ENCODE measurements at places on chromosomes 1 and 21.

DNA sequence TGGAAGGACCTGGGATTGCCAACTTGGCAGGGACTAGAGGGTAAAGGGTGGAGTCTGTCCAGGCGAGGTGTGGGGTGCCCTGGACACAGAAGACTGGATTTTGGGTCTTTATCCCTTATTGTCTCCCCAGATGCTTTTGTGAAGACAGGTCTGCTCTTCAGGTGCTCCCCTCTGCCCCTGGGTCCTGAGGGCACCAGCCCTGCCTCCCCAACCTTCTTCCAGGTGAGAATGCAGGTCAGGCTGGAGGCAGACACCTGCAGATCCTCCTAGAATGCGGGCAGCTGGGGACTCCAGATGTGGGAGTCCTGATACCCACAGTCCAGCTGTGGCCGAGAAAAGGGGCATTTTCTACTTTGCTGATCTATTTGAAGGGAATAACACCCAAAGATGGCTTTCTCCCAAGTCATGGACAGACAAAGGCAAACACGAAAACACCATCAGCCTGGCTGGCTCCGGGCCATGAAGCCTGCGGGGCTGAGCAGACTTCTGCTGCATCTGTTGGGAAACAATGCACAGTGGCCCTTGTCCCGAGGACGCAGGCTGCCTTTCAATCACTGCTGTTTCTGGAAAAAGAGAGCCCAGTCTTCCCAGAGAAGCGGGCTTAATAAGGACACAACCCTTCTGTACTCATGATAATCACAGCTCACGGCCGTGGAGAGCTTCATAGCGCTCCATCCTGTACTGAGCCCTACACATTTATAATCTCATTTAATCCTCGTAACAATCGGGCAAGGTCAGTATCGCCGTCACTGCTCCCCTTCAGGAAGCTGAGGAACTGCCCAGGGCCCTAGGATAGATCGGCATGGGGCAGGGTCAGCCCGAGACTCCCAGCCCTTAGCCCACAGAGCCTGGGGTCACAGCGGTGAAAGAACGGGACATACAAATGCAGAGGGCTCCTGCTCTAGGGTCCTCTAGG lies 62.0 kb upstream of the ABCG1 start:
- DNase-seq: peak; percentile 51

DNA sequence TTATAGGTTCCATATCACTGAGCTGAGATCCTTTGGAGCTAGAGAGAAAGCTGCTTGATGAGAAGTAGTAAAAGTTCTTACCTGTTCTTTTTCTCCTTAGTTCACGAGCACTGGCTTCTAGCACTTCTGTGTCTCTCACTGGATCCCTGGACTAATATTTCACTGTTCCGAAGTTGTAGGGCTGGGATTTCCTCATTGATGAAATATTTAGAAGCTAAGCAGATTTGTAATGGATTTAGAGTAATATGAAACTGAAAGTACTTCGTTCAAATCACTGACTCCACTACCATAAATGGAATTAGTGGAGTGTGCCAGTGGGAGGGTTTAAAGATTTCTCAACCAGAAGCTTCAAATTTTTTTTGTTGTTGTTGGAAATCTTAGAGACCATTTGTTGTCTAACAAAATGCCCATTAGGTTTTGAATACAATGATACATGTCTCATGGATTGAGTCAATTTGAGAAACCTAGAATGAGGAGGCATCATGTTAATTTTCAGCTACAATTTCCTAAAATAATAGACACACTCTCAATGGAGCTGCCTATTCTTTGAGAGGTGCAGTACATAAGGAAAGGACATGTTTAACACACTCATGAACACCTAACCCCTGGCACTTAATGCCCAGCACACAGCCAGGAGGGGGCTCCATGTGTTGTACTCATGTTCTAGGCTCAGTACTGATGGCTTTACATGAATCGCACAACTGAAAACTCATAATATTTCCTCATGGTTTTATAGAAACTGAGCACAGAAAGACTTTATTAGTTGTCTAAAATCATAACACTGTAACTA lies at the start of gene GBP1:
Gene GBP1, minus strand, starts transcription at position 130 of the 790 bp plus-strand sequence. CDS start 1,974 bp downstream, outside the sequence.
- peak; percentile 94 for DNase-seq

DNA sequence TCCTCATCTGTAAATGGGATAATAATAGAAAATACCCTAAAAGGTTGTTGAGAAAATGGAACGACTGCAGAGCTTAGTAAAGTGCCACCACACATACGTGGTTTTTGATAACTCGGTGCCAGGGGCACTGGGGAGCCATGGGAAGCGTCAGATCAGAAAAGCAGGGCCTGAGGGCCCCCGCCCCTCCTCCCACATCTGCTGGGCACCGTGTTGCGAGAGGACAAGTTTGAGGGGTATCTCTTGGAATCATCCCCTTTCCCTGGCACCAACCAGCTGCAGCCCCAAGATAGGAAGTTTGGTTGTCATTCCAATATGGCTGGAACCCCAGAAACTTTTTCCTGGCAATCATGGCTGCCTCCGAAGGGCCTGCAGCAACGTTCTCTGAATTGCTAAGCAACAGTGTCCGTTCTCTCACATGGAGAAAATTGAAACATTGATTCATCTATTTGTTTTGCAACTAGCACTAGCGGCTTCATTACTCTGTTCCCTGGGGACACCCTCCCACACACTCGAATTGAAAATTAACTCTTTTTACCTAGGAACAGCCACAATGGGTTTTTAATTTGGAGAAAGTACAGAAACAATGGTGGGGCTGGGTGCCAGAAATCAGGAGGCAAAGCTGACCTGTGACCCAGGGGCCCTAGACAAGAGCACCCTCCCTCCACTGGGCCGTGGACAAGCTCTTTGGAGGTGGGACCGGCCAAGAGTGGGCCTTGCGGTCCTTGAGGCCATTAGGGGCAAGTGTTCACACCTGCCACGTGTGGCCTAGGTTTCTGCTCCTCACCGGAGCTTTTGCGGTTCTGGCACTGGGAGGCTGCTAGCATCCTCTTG lies 190.0 kb upstream of the VAMP3 start:
- peak; percentile 25 for DNase-seq

- DNase-seq: no peak
Measured at GRCh38 chr1:242813490-242814091, 289.1 kb upstream of the PLD5 start.

DNA sequence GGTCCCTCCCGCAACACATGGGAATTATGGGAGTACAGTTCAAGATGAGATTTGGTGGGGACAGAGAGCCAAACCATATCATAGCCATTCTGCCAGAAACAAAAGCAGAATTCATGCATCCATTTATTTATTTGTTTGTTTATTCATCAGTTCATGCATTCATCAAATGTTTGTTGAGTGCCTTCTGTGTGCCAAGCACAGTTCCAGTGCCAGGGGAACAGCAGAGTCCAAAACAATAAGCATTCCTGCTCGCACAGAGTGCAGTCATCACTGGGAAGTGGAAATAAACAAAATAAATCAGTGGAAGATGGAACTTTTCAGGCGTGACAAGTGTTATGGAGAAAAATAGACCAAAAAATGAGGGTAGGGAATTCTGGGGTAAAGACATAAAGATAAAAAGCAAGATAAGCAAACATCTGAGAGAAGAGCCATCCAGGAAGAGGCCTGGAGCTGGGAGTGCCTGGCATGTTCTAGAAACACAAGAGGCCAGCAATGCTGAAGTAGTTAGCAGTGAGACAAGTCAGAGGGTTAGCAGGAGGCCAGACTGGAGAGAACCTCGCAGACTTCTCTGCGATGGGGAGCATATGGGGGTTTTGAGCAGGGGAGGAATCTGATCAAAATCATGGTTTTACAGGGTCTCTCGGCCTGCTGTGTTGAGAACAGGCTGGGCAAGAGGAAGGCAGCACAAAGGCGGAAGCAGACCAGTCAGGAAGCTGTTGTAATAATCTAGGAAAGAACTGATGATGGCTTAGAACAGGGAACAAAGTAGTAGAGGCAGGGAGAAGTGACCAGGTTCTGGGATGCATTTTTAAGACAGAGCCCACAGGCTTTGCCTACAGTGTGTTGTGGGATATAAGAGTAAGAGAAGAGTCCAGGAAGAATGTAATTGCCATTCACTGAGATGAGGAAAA lies 113.2 kb downstream of the GLUL start:
- no peak for DNase-seq

DNA sequence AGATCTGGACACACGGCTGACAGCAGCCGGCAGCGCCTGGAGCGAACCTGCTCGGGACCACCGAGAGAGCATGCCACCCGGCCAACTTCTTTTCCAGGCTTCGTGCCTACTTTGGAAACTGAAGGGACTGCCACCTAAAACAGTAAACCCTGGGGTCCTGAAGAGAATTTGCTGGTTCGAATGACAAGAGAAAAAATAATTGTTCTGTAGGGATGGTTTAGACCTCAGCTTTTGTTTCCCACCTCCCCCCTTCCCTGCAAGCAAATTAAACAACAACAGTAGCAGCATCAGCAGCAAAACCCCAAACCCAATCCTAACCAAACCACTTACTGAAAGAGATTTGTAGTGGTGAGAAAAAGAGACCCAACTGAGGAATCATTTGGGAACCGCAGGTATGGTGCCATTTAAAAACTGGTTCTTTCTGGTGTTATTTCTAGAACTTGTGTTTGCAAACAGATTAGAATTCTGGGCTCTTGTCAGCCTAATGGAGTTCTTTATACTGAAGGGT lies 105.6 kb downstream of the LEPR start:
- no peak for DNase-seq

GRCh38 chr1:59752556-59753414 lies 62.0 kb upstream of the HOOK1 start:
- DNase-seq: no peak

Measured in fibroblast of pulmonary artery (primary cell).